ENCODE measurements at places on chromosomes 4 and X. TPM values are rescaled to one million over a fixed set of nuclear protein-coding genes. Genes with fewer than 3 reads are reported as not detected.

GRPR gene
- total RNA-seq = 0.54 TPM

DNA sequence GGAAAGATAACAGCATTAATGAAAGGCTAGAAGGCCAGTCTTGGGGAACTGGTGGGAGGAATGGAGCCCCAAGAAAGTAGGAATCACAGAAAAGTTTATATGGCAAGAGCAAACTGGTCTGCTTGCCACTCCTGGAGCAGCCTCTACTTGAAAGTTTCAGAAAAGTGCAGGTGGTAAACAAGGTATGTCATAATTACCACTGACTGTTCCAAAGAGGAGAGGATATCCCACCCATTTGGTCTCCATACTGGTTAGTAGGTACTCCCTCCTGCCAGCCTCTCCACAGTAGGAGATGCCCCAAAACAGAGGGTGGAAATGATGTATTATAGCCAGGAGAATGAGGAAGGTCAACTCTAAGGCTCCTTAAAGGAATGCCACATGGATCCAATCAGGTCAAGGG lies 145.1 kb downstream of the INPP4B start:
- DNase-seq = no peak

- no peak for DNase-seq
These were observed 691.3 kb upstream of the PCDH7 start for GRCh38 chr4:30028826-30029225.

GYG2 gene
- total RNA-seq = 4.5 TPM

GRCh38 chr4:130008461-130008860 lies 912.5 kb downstream of the C4orf33 start:
- DNase-seq = no peak

DNA sequence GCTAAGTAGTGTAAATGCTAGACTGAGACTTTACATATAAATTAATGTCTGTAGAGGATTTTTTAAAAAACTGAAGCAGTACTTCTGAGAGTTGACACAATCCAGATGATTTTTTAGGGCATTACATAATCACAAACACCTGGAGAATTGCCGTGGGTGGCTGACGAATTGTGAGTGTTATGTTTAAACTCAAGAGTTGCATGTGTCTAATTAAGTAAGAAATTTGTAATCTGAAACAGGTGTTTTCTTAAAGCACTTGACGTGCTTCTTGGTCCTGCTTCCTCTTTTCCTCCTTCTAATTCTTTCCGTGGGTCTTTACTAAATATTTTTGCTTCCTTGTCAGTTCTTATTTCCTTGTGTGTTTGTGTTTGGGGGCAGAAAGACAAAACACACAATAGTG lies 27.8 kb downstream of the PIR start:
- DNase-seq = no peak

- no peak for DNase-seq
These were observed 22.8 kb downstream of the HSD17B13 start for GRCh38 chr4:87299898-87300297.

All from endothelial cell (in vitro differentiated cells).